ENCODE measurements at places on chromosomes 1 and 21.

- DNase-seq: no peak
Observed at GRCh38 chr1:169918927-169919326, 25.2 kb upstream of the SCYL3 start.

DNA sequence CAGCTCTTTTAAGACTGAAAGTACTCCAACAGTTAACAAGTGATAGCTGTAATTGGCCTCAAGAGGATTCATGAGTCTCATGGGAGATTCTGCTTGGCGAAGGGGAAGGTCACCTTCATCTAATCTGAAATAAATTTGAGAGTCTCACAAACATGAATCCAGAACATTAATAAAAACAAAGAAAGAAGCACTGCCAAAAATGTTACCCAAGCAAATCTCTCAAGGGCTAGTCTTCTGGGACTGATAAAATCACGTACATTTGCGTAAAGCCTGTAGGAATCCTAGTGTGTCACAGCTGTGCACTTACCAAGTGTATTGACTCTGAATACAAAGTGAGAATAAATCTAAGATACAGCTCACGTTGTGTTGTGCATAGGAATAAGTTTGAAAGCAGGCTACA is 21.2 kb upstream of the NUF2 start:
- DNase-seq: no peak

- DNase-seq: no peak
Observed at GRCh38 chr1:98197356-98197755, 276.5 kb upstream of the DPYD start.

DNA sequence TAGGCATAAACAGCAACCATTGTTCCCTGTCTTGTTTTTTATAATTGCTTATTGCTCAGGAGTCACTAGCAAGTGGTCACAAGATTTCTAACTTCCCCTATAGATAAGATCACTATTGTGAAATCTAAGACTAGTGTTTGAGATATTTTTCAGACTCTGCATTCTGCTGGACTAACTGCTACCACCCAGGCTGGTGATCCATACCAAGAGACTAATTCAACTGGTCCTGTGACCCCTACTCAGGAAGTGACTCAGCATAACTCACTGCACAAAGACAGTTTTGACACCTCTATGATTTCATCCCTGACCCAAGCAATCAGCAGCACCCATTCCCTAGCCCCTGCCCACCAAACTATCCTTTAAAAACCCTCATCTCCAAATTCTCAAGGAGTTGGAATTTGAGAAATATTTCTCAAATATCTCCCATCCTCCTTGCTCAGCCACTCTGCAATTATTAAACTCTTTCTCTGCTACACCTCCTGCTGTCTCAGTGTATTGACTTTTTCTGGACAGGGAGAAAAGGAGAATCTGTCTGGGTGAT is 52.7 kb downstream of the TRIM33 start:
- no peak for DNase-seq

DNA sequence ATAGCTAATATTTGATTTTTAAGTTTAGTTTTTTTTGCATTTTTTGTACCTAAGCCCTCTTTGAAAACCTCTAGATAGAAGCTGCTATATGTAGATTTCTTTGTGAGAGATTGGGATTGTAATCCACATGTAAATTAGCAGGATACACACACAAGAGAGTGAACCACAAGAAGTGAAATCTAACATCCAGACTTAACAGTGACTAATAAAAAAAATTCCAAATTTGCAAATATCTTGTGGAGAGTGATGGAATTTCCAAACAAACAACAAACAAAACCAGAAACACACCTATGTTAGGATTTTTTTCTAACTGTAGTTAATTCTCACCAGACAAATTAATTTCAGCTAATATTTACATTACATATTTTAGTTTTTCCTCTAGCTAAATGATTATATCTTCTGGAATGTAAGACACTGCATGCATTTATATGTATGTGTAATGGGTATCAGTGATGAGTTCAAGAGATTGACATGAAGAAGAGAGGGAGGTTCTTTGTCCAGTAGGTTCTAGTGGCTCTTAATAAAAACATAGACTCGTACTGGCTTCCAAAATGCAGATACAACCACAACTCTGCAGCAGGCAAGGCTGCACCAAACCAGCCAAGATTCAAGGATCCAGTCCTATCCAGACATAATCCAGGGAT is 12.8 kb downstream of the CLDN17 start:
- DNase-seq: no peak

- no peak for DNase-seq
Observed at GRCh38 chr1:196209265-196209664, 399.0 kb downstream of the KCNT2 start.

- DNase-seq: peak; percentile 28
Observed at GRCh38 chr1:29259802-29260441, 23.6 kb downstream of the PTPRU start.

- no peak for DNase-seq
Observed at GRCh38 chr1:10401281-10401680, 2.4 kb downstream of the PGD start.

DNA sequence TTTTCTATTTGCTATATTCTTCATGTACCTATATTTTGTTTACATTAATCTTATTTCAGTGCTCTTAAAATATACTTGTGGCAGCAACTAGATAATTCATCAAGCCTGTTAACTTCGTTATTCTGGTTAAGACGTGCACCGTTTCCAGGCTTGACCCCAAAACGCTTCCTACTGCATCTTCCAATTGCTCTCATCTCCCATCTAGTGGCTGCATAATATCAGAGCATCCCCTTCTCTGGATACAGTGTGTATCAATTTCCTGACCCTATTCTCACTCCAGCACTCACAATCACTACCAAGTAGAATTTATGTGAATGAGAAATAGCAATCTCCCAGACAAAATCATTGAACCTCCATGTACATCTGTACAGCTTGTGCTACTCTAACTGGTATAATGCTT is 1280.3 kb upstream of the B3GALT2 start:
- DNase-seq: peak; percentile 1

GRCh38 chr1:12810691-12811408 is 19.7 kb downstream of the PRAMEF1 start:
- no peak for DNase-seq

- DNase-seq: no peak
Observed at GRCh38 chr1:30872948-30873263, 35.7 kb downstream of the SDC3 start.

- no peak for DNase-seq
Observed at GRCh38 chr1:167093846-167094516, at the start of gene STYXL2. STYXL2 (plus strand) TSS chr1:167094075; CDS start chr1:167094850, 775 bp downstream.

DNA sequence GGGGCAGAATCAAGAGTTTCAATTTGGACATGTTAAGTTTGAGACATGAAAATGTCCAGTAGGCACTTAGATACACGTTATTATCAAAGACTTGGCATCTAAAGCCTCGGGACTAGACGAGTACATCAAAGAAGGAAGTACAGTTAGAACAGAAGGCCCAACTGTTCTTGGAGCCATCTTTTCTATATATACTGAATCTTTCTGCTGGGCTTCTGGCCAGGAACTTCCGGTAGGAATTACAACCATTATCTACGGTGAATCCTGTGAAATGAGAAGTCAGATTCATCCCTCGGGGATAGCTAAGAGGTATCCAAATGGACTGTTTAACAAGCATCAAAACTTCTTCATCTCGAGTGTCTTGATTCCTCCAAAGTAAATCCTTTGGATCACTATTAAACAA is 34.4 kb upstream of the NRDC start:
- no peak for DNase-seq

DNA sequence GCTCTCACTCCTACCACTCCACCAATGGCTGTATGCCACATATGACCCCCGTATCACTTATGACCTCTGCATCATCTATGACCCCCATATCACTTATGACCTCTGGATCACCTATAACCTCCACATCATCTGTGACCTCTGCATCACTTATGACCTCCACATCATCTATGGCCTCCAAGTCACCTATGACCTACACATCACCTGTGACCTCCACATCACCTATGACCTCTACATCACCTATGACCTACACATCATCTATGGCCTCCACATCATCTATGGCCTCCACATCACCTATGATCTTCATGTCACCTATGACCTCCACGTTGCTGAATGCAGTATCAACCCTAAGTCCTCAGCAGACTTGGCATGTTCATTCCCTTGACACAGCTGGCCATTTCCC is 271.2 kb downstream of the MATN1 start:
- no peak for DNase-seq

DNA sequence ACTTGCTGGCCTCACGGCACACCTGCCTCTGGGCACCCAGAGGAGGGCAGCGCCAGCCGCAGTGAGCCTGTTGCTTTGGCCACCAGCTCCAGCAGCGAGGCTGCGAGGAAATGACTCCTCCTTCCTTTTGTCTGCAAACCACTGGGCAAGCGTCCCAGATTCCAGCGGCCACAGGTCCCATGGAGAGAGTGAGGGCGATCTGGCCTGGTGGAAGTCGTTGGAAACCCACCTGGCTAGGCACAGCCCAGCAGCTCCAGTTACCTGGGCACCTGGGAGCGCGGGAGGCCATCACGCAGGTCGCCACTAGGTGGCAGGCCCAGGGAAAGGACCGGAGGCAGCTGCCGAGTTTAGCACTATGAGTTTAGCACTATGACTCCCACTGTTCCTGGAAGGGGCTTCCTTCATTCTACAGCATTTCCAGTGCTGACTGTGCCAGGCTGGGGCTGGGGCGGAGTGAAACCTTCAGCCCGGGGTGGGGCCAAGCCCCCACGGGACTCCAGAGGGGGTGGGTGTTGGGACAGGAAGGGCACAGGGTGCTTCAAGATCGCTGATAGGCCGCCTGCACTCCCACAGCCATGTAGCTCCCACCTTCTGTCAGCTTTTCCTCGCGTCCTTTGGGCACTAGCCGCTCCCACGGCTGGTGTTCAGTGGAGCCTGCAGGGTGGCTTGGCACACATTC is 1.1 kb upstream of the ESPN start:
- peak; percentile 75 for DNase-seq

Data from CD4-positive, alpha-beta T cell treated with Interleukin-10 for 1 hour (primary cell).